LNCaP clone FGC (cell line): ENCODE measurements at places on chromosomes 4 and X.
A peak's percentile ranks its signal among the peaks of the same experiment; 100 is the strongest.

DNA sequence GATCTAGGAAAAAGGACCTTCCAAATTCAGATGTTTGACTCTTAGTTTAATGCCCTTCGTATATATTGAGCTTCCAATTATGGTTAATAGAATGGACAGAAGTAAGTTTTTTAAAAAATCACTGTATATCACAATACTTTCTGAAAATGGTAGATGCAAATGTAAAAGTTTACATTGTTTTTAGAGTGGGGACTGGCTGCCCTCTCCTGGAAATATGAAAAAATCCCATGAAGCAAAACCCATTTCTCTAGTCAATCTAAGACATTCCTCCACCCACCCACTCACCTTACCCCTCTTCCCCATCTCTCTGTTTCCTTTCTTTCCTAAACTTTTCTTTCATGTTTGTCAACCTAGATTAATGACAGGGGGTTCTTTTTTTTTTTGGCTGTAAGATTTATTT, 134.5 kb downstream of the ARHGAP6 start:
- DNase-seq: peak; percentile 10

DNA sequence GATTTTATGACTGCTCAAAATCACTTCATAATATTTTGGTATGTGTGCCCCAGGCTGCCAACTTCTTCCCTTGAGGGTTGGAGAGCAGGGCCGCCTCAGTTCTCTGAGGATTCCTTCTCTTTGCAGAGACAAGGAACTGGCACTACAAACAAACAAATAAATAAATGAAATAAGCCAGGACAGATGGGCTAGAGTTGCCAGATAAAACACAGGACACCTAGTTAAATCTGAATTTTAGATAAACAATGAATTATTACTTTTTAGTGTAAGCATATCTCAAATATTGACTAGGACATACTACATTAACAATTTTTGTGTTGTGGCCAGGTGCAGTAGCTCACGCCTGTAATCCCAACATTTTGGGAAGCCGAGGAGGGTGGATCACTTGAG, 122.5 kb downstream of the FHDC1 start:
- peak; percentile 91 for DNase-seq

DNA sequence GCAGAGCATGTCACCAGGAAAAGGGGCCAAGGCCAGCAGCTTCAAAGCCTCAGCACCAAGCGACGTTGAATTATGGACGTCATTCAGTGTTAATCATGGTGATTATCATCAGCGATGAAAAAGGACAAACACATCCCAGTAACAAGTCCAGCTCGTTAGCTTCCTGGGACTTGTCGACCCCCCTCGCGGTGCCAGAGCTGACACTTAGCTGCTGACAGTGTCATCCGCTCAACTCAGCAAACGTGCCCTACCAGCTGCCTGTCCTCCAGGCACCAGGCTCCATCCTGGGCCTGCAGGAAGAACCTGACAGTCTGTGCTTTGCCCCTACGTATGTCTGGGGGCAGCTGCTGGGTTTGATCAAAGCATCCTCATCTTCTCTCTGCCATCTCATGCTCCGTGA, 137.0 kb upstream of the PSAPL1 start:
- DNase-seq: no peak

DNA sequence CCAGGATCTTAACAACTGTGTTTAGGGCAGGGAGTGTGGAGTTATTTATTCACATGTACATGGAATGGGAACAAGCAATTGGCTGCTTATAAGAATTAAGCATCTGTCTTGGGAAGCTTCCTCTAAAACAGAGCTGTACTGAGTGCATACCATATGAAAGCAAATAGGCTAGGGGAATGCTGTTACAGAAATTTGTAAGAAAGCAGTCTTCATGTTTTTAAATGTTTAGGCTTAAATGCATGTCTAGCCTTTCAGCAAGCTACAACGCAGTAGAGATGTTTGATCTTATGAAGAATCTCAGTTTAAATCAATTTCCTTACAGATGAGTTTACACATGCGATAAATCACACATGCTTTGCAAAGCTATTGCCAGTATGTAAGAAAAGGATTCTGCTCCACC, 123.1 kb upstream of the MID1 start:
- no peak for DNase-seq

DNA sequence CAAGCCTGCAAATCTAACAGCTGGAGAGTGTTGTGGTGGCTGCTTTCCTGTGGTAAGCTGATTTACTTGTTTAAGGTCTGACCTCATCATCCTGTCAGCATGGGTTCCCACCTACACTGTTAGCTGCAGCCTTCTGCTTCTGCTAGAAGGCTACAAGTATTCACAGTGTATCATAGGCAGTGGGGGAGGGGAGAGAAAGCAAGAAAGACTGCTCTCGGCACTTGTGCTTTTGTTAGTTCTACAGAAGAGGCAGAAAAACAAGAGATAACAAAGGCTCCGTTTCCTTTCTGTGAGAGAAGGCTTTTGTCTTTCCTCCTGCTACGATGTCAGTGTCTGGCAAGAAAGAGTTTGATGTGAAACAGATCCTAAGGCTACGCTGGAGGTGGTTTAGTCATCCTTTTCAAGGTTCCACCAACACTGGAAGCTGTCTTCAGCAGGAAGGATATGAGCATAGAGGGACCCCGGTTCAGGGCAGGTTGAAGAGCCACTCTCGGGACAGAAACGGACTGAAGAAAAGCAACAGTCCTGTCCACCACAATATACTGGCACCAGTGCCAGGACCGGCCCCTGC, at the start of gene KLHL4:
Gene KLHL4, plus strand, starts transcription at position 232 of the 571 bp plus-strand sequence. Its CDS starts 92 bp downstream, at position 324.
- no peak for DNase-seq

- DNase-seq: no peak
Measured at GRCh38 chr4:24798036-24798610, 2.8 kb downstream of the SOD3 start.

- no peak for DNase-seq
Measured at GRCh38 chr4:81573840-81574239, 102.1 kb upstream of the RASGEF1B start.

GRCh38 chr4:189090174-189090814, 850.4 kb upstream of the FRG1 start:
- DNase-seq: no peak

- DNase-seq: no peak
Measured at GRCh38 chr4:93983140-93983539, 154.6 kb downstream of the ATOH1 start.

DNA sequence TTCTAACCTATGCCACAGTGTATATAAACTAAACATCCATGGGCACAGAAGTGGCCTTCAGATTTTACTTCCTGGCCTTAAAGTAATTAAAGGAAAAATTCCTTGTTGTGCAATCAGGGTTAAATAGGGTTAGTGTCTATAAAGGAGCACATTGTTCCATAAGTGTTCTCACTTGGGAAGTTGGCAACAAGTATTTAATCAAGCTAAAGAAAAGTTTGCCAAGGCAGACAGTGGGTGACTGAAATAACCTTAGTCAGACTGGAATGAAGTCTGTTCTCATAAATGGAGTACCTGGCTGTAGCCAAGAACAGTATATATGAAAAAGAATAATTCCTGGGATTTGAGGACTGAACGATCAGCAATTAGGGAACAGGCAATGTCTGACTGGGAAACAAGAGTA, 213.6 kb downstream of the HTR2C start:
- peak; percentile 63 for DNase-seq

DNA sequence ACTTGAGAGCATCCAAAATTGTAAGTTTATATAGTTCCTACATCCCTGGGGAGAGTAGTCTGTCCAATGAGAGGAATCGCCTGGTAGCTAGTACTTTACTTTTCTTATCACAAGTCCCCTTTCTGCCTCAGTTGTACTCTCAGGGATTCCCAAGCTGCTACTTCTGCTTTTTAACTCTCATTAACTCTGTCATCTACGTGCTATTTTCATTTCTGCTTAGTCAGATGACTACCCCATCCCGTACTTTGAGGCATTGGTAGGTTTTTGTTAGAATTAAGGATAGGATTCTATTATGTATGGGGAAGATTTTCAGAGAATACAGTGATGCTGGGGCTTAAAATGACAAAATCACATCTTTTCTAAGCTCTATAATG, 24.7 kb downstream of the RBPJ start:
- DNase-seq: no peak

GRCh38 chr4:570754-571153, 5.3 kb downstream of the TMEM271 start:
- DNase-seq: no peak

GRCh38 chr4:124276461-124276860, 436.1 kb downstream of the ANKRD50 start:
- DNase-seq: no peak
